ENCODE measurements at places on chromosomes 6 and 20. TPM values are rescaled to one million over a fixed set of nuclear protein-coding genes. Genes with fewer than 3 reads are reported as not detected.

GRCh38 chr6:9606435-9607134 lies 808.3 kb downstream of the TFAP2A start:
- no peak for DNase-seq

Gene TFAP2B
- polyA plus RNA-seq, result 17.1 TPM

DNA sequence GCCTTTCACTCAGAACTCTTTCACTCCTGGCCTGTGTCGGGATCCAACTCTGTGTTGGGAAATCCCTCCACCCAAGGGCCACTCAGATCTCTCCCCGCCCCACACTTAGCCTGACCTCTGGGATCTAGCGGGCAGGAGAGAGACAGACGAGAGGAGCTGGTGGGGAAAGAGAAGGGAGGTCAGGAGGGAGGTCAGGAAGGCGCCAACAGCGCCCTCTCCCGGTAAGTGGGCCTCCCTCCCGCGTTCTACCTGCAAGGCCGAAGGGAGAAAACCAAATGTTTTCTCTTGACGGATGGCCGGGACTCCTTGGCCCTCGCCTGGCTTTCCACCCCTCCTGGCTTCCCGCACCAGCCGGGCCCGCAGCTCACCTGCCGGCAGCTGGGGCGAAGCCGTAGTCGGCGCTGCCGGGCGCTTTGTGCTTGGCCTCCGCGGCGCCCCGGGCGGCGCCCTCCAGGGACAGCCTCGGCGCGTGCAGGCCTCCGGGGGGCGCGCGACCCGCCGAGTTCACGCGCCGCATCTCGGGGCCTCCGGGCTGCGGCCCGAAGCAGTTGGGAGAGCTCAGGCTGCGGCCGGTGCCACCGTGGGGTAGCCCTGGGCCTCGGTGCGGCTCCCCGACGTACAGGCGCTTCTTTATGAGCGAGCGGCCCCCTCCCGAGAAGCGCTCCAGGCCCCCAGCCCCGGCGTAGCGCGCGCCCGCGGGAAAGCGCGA lies 38.2 kb downstream of the C6orf132 start:
- DNase-seq, result peak; percentile 60

Gene IP6K3
- polyA plus RNA-seq, result 1.1 TPM

Gene SEL1L2
- not detected for polyA plus RNA-seq

Gene RAD21L1
- polyA plus RNA-seq, result not detected

DNA sequence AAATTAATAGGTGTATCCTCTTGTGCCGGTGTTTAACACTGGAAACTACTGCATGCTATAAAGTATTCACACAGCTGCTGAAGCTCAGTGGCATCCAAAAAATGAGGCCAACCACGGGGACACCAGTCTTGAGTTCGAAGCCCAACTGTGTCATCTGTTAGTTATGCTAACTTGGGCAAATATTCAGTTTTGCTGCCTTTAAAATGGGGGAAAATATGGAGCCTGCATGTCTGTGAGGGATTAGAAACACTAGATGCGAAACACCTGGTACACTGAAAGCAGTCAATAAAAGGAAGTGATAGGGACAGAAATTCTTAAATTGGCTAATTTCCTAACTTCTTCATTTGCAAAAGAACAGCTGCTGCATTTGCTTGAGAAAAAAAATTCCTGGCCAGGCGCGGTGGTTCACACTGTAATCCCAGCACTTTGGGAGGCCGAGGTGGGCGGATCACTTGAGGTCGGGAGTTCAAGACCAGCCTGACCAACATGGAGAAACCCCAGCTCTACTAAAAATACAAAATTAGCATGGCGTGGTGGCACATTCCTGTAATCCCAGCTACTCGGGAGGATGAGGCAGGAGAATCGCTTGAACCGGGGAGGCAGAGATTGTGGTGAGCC lies 36.6 kb upstream of the MLIP start:
- no peak for DNase-seq

Gene SLC17A1
- polyA plus RNA-seq, result 24.6 TPM

- no peak for DNase-seq
Measured at GRCh38 chr20:9294041-9294440, 220.3 kb upstream of the LAMP5 start.

DNA sequence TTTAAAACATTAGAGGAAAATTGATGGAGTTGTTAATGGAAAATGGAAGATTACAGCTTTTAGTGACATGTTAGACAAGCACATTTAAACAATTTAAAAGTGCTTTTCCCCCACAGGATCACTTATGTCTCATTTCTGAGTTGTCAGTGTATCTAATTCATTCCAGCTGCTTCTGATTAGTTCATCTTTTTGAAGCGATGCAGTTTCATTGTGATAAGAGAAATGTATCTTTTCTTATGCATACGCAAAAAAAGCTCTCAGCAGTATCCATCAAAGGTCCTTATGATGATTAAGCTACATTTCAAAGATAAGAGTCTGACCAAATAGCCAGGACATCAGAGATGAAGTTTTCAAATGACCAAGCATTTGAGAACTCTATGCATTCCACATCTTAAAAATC lies 572.6 kb upstream of the SYNCRIP start:
- DNase-seq, result no peak

- DNase-seq, result no peak
Measured at GRCh38 chr6:56814802-56815201, 140.1 kb upstream of the BEND6 start.

GRCh38 chr6:67362976-67363375 lies 1272.1 kb upstream of the ADGRB3 start:
- DNase-seq, result no peak

- DNase-seq, result no peak
Measured at GRCh38 chr6:169082093-169082492, 171.6 kb downstream of the THBS2 start.

Gene HLA-DOA
- 4.4 TPM for polyA plus RNA-seq

DNA sequence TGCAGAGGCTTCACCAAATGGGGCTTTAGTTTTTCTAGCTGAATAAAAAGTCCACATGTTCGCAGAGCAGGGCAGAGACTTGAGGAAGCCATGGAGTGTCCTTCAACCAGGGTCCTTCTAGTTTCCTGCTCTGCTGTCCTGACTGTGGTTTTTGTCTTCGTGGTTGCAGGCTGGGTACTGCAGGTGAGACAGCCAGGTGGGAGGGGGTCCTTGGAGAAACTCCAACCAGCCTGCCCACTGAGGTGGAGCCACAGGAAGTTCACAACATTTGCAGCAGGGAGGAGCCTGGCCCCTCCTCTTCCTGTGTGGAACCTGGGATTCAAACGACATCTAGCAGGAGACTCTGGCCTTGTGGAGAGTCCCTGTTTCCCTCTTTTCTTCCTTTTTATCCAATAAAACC lies 68.8 kb upstream of the MYLIP start:
- DNase-seq, result no peak

Gene KIAA1755
- polyA plus RNA-seq, result 2.0 TPM

Gene ZBTB12
- 35.2 TPM for polyA plus RNA-seq

- DNase-seq, result no peak
Measured at GRCh38 chr6:130756824-130757223, 70.4 kb upstream of the SMLR1 start.

- DNase-seq, result no peak
Measured at GRCh38 chr6:113500221-113500620, 356.9 kb upstream of the MARCKS start.

Gene ROS1
- 0.16 TPM for polyA plus RNA-seq

DNA sequence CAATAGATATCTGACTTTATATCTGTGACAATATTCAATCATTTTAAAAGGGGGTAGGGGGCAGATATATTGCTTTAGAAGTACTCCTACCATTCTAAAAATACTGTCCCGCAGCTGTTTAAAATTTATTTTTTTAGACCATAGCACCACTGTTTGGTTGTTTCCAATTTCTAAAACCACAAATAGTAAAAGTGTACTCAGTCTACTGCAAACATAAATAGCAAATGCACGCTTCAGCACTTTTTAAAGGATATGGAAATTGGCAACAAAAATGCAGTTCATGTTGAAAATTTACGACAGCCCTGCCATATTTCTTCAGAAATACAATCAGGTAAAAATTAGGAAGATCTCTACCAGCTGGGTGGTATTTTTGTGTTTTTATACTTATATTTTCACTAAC lies 132.0 kb upstream of the RUNX2 start:
- DNase-seq, result no peak
